A549 (cell line): ENCODE measurements at places on chromosomes 11 and 22. TPM values are rescaled to one million over a fixed set of nuclear protein-coding genes. Genes with fewer than 3 reads are reported as not detected.

GRCh38 chr11:20610825-20611224, 11.4 kb downstream of the SLC6A5 start:
- DNase-seq, result no peak

GRCh38 chr22:27336151-27337090, 465.1 kb downstream of the MN1 start:
- DNase-seq, result no peak

- no peak for DNase-seq
Observed at GRCh38 chr11:62804310-62805075, 747 bp downstream of the NXF1 start.

GRCh38 chr22:44085743-44086270, 61.7 kb downstream of the PARVB start:
- peak; percentile 57 for DNase-seq

DNA sequence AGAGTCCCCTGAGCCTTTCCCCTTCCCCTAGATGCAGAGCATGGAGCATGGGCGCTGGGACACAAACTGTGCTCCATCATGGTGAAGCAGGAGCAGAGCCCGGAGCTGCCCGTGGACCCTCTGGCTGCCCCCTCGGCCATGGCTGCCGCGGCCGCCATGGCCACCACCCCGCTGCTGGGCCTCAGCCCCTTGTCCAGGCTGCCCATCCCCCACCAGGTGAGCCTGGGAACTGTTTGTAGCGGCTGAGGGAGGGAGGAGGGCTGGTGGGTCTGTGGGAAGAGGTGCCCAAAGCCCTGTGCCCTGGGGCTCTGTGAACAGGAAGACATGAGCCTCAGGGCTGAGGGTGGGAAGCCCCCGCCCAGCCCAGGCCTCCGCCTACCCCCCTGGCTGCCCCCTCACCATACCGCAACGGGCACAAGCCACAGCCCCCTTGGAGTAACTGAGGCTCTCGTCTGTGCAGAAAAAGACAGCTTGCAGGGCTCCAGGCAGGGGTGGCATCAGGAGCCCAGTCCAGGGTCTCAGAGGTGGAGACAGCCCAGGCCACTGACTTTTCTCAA, 30.4 kb downstream of the CREB3L1 start:
- no peak for DNase-seq

- DNase-seq, result no peak
Observed at GRCh38 chr22:44047891-44048301, 23.8 kb downstream of the PARVB start.

GRCh38 chr11:114284021-114284420, 12.2 kb upstream of the NNMT start:
- DNase-seq, result no peak

GRCh38 chr11:22479208-22479607, 141.0 kb downstream of the SLC17A6 start:
- DNase-seq, result no peak

DNA sequence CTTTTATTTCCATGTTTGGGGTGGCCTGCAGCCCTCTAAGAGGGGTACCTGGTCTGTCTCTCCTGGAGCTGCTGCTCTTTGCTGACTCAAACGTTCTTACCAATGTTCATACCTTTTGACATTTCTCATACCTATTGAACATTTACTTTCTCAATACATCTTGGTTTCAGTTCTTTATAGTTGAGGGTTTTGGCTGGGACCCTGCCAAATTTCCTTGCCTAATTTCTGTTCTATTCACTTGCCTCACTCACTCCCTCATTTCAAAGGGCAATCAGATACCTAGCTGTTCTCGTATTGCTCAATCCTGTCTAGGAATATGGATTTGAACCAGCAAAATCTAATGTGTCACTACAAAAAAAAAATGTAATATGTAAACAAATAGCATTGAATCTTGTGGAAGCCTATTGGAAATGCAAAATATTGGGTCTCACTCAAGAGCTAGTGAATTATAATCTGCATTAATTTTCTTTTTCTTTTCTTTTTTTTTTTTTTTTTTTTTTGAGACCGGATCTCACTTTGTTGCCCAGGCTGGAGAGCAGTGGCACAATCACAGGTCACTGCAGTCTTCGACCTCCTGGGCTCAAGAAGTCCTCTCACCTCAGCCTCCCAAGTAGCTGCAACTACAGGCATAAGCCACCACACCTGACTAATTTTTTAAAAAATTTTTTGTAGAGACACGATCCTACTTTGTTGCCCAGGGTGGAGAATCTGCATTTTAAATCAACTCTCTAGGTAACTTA, 7.5 kb downstream of the OR6M1 start:
- no peak for DNase-seq

DNA sequence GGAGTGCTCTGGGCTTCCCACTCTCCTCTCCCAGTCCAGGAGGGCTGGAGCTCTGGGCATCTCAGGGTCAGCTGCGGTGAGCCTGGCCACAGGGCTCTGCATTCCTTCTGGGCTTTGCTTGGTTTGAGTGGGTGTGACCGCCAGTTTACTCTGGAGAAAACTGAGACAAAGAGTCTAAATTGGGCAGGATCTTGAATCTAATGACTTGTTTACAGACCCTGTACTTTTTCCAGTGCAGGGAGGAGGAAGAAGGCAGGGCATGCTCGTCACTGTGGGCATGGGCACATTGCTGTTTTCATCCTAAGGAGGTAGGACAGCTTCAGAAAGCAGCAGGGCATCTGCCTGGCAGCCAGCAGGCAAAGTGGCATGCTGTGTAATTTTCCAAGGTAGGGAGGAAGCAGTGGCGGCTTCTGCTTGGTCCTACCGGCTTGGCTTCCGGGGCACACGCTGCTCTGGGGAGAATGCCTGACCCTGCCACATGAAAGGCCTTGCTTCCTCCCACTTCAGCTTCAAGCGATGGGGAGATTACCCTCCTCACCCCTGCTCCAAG, 22.9 kb downstream of the FLI1 start:
- no peak for DNase-seq

DNA sequence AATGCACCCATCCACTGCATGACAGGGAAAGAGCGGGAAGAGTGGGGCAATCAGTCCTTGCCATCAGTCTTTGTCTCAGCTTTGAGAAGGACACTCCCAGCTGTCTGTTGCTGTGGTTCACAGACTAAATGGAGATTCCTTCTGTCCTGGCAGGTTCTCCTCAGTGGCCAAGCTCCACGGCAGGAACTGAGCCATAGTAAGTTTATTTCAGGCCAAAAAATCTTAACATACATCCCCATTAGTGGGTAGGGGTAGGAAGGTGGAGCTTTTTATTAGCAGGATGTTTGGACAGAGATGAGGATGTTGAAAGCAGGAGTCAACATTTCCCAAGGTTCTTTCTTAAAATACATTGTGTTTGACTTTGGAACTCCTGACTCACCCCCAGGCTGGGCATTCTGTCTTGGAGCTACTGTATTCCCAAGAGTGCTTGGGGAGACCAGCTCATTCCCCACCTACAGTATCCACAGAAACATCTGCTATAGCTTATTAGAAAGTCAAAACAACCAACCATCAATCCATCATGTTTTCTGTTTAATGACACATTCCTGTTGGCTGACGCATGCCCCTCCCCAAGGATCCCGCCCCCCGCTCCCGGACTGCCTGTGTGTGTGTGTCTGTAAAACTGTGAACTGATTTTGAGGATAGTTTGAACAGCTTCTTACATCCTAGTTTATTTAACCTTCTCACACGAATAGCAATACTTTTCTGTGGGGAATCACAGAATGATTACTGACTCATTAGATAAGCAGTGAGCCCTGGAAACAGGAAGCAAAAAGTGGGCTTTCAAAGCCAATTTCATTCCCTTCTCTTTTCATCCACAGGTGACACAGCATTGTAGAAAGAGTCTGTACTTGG, 109.5 kb downstream of the CCDC81 start:
- peak; percentile 97 for DNase-seq

GRCh38 chr11:31582697-31583096, 73.1 kb downstream of the ELP4 start:
- DNase-seq, result no peak

DNA sequence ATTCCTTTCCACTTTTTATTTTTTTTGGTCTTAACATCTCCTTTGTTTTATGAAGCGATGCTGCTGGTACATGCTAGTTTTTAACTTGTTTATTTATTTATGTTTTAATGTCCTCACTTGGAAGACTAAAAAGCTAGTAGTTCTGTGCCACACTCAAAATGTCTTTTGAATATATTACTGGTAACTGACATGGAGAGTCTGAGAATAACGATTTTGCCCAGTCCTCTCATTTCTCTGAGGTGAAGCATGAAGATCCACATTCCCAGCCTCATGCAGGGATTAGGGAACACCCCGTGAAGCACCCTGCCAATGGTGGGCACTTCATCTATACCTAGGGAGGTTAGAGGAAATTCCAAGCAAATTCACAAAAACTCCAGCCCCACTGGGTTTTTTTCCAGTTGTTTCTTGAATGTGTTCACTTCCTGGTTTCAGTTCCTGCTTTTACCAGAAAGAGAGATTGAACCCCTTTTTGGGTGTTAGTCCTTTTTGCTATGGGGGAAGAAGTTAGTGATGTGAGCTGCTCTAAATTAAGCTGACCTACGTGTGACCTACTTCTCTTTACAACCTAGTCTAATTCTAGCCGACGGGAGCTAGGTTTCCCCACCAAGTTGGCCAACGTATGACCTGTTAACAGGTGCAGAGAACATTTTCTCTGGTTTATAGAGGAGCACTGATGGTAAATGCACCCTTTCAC, 106.1 kb downstream of the SLC1A2 start:
- DNase-seq, result no peak

- peak; percentile 77 for DNase-seq
Observed at GRCh38 chr11:65588199-65589054, 7.2 kb downstream of the KCNK7 start.

DCUN1D5 gene
- 48.9 to 53.2 TPM (median 49.8 TPM) in 3 replicates for polyA plus RNA-seq

MYBPC3 gene
- 0.04 to 0.07 TPM (median 0.05 TPM) in 3 replicates for polyA plus RNA-seq

PGR gene
- not detected in 3 replicates for polyA plus RNA-seq

MS4A1 gene
- polyA plus RNA-seq, result not detected in 3 replicates

ACTN3 gene
- not detected in 3 replicates for polyA plus RNA-seq

FGF3 gene
- polyA plus RNA-seq, result not detected in 3 replicates

PRODH gene
- 1.5 to 2.4 TPM (median 2.3 TPM) in 3 replicates for polyA plus RNA-seq

NXPE2 gene
- not detected in 3 replicates for polyA plus RNA-seq

C11orf65 gene
- 0.16 to 0.38 TPM (median 0.19 TPM) in 3 replicates for polyA plus RNA-seq

LRRC74B gene
- polyA plus RNA-seq, result 0.04 to 0.10 TPM (median 0.05 TPM) in 3 replicates

CTSW gene
- polyA plus RNA-seq, result not detected in 3 replicates

CLDN5 gene
- not detected in 3 replicates for polyA plus RNA-seq

C22orf42 gene
- polyA plus RNA-seq, result not detected in 3 replicates
